ENCODE measurements at places on chromosomes 2 and 18.
A peak's percentile ranks its signal among the peaks of the same experiment; 100 is the strongest.

DNA sequence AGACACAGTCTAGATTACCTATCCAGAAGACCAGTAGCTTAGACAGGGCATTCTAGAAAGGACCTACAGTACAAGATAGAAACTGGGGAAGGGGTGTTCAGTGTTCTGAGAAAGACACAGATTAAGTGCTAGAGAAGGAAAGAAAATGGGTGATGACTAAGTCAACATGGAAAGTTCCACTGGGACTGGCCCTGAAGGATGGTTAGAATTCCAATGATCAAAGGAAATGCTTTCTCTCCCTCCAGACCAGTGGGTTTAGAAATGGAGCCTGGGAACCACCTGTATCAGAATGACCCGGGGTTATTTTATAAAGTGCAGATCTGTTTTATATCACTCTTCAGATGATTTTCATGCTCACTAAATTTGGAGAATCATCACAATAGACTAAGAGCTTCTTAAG lies 5.8 kb upstream of the COLEC12 start:
- DNase-seq: no peak

DNA sequence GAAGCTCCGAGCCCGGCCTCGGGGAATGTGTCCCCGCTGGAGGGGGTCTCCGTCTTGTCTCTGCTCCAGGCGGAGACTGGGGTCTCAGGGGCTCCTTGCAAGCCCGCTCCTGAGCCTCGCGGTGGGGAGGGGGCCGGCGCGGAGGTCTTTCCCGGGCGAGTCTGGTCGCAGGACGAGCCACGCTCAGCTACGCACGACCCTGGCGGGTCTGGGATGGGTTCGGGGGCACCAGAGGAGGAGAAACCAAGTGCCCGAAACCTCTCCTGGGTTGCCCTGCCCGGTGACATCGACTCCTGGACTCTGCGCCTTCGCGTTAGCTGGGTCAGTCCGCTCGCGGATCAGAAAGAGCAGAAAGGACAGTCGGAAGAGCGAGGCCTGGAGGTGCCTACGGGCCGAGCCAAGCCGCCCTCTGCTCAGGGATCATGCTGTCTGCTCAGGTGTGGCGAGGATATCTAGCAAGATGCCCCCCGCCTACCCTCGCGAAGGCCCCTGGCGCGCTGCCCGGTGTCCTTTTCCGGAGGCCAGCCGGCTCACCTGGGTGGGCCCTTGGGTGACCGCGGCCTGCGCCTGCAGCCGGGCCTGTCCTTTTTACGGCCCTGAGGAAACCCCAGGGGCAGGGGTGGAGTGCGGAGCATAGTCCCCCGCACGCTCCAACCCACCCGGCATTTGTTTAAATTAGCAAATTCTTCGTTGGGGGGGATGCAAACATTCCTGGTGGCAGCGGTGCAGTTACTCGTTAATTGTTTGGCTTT lies 58.7 kb downstream of the SNORC start:
- DNase-seq: no peak

DNA sequence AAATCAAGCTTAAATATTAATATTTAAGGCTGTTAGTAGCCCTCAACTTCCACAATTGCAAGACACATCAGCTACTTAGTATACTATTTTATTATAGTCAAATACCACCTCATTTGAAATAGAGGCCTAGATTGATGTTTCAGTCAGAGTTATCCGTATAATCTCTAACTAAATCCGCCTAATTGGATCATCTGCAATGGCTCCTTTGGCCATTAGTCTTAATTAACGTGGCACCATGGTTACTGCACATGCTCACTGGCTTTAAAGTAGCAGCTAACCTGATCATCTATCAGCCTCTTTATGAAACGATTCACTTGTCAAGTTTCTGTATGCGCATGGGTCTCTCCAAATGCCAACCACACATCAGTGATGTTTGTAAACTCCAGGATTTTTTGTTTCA lies 112.3 kb downstream of the COLEC12 start:
- DNase-seq: peak; percentile 82

GRCh38 chr2:151087377-151087776 lies 174.3 kb downstream of the RBM43 start:
- no peak for DNase-seq

DNA sequence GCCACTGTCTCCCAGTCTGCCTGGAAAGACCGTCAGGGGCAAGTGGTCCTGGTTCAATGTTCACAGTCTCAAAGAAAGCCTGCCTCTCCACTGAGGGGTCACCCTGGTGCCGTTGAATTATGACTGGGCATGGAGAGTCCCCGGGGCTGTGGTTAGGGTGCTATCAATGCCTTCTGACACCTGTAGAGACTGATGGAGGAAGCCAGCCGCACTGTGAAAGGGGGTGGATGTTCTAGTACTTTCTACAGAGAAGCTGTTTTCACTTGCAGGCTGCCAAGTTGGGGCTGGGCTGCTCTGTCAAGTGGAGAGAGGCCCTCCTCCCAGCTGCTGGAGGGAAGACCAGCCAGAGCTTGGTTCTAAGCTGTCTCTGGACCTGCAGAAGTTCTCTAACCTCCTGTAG lies 80.5 kb downstream of the BCL2L11 start:
- DNase-seq: no peak

All from D341Med (cell line).